ENCODE measurements at places on chromosomes 1 and 21.

DNA sequence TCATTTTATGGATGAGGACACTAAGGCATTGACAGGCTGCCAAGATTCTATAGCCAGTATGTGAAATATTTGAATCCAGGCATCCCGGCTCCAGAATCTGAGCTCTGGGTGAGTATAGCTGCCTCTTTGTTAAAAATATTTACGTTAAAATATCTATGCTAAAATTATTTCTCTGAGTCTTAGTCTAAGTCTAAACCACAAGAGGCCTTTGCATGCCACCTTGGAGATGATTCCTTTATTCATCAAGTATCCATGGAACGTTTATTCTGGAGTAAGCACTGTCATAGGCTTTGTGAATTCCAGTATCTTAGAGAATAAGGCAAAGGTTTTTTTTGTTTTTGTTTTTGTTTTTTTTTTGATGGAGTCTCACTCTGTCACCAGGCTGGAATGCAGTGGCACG is 116.4 kb downstream of the GREM2 start:
- DNase-seq = no peak

- peak; percentile 24 for DNase-seq
Measured at GRCh38 chr1:221439008-221439746, 302.7 kb downstream of the DUSP10 start.

GRCh38 chr1:203139976-203140475 is 12.5 kb downstream of the ADORA1 start:
- no peak for DNase-seq

- DNase-seq = no peak
Measured at GRCh38 chr1:54582566-54583306, 34.7 kb downstream of the ACOT11 start.

- no peak for DNase-seq
Measured at GRCh38 chr1:30903343-30904034, 5.1 kb downstream of the SDC3 start.

DNA sequence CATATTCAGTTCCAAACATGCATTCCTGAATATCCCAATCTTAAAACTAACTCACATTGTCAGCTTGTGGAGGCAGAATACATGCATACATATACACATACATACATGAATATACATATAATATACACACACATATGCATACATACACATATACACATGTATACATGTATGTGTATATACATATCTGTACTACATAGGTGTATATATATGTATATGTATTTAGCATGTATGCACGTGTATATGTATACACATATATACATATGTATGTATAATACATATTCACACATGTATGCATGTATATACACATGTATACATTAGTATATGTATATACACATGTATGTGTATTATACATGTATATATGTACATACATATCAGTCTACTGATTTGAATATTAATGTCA is 1.2 kb upstream of the ZNF691 start:
- DNase-seq = no peak

GRCh38 chr1:103243481-103243880 is 135.2 kb upstream of the COL11A1 start:
- DNase-seq = no peak

All from upper lobe of left lung (tissue), 6 donors.